ENCODE measurements at places on chromosomes 6 and 20.

GRCh38 chr6:167988154-167988495, 9.3 kb upstream of the KIF25 start:
- no peak for DNase-seq

DNA sequence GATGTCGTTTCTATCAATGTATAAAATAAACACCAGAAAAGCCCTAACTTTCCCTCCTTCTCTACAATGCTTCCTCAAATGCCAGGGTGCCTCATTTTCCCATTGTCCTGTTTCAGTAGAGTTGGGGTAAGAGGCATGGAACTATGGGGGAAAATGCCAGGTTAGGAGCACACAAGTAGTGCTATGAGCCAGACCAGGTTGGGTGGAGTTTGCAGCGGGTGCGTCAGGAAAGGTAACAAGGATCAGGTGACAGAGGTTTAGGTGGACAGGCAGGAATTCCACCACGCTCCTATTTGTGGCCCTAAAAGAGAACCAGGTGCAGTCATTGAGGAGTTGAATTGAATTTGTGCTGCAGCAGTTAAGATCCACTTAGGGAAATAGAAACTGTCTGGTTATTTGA, 36.5 kb downstream of the SYTL3 start:
- no peak for DNase-seq

GRCh38 chr6:127514773-127515227, 4.3 kb downstream of the MTCL3 start:
- DNase-seq = no peak

- DNase-seq = no peak
Observed at GRCh38 chr20:7308163-7308562, 540.7 kb downstream of the BMP2 start.

DNA sequence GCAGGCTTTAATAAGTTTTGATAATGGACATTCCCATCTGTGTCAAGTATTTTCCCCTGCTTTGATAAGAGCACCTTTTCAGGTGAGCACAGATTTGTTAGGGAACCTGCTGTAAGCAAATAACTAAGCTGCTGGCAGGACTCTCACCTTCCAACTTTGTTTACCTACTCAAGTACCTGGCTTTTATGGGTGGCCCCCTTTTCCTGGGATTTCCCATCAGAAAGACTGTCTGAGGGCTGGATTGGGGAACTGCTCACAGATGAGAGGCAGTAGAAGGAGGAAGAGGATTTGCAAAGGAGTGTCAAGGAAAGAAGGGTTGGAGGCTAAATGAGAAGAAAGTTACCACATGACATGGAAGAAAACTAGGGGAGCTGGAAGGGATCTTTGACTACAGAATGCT, 210.1 kb upstream of the RIMS1 start:
- no peak for DNase-seq

DNA sequence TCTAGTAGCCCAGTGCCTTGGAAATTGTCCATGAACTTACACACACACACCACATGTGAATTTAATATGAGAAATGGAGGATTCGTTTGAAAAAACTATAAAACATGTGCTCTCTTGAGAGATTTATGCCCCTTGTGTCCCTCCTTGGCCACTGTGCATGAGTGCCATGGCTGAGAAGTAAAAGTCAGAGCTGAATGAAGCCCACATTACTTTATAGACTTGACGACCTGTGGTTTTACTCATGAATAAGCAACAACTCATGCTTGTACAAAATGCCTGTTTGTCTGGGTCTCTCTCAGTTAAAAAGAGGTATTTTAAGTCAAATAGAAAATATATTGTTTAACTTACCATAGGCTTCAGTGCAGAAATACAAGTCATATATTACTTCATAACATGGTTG, 102.7 kb downstream of the KCNQ5 start:
- DNase-seq = no peak

DNA sequence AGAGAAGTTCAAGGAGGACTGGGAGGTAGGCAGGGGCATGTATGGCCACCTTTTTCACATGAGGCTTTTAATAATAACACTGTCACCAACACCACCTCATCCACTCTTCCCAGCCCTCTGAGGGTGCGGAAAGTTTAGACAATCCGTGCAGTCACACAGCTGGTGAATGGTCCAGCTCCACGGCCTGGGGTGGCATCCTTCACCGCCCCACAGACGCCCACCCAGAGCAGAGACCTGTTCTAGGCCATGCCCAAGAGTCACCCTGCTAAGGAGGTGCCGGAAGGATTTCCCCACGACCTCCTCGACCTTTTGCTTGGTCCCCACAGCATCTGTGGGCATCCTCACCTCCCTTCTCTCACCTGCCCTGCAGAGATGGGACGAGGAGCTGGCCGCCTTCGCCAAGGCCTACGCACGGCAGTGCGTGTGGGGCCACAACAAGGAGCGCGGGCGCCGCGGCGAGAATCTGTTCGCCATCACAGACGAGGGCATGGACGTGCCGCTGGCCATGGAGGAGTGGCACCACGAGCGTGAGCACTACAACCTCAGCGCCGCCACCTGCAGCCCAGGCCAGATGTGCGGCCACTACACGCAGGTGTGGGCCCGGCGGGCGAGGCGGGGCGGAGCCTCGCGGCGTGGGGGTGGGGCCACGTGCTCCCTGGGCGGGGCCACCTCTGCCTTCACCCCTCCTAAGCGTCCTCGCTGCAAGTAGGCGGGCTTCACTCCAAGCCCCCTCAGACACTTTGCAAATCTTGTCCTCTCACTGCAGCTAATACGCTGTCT, 4.4 kb downstream of the PI16 start:
- DNase-seq = no peak

- no peak for DNase-seq
Observed at GRCh38 chr20:38136421-38137245, 28.4 kb downstream of the TGM2 start.

DNA sequence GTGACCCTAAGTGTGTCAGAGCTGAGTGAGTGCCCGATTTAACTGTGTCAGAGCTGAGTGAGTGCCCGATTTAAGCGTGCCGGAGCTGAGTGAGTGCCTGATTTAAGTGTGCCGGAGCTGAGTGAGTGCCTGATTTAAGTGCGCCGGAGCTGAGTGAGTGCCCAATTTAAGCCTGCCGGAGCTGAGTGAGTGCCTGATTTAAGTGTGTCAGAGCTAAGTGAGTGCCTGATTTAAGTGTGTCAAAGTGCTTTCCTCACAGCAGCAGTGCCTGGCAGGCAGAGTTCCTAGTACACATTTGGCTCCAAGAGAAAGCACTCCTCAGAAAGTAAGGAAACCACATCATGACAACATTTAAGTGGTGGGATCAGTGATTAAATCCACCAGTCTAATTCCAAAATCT, 13.2 kb downstream of the SERAC1 start:
- no peak for DNase-seq

- DNase-seq = no peak
Observed at GRCh38 chr6:169145496-169145895, 108.2 kb downstream of the THBS2 start.

DNA sequence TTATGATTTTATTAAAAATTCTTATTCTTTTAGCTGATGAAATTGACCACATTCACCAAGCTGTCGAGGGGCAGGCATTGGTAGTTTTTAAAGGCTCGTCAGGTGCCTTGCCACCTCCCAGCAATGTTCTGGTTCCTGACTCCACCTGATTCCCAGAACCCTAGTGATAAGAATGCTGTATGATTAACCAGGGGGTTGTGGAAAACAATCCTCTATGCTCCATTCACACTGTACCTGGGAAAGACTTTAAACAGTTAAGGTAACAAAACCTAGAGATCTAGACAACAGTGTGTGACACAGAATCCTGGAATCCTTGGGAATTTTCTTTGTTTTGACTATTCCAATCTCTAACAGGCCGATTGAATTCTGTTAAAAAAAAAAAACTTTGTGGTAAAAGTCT, 165.7 kb upstream of the OLIG3 start:
- DNase-seq = no peak

- no peak for DNase-seq
Observed at GRCh38 chr6:123869334-123869733, 65.7 kb downstream of the NKAIN2 start.

GRCh38 chr20:58623579-58624473, 27.3 kb upstream of the STX16 start:
- no peak for DNase-seq

- DNase-seq = no peak
Observed at GRCh38 chr6:155595284-155595683, 139.6 kb upstream of the NOX3 start.

DNA sequence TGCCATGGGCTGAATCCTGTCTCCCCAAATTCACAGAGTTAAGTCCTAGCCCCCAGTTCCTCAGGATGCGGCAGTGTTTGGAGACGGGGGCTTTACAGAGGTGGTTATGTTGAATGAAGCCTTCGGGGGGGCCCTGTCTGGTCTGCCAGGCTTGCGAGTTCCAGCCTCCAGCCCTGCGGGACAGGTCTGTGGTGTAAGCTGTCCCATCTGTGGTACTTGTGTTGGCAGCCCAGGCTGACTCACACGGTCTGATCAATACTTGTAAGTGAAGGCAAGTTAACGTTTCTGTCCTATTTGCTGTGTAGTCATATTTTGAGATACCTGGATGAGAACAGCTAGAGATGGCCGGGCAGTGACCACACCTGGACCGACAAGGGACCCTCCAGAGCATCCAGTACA, 51.8 kb upstream of the GPR31 start:
- no peak for DNase-seq

GRCh38 chr6:26194816-26195375, 107.7 kb downstream of the HFE start:
- DNase-seq = no peak

DNA sequence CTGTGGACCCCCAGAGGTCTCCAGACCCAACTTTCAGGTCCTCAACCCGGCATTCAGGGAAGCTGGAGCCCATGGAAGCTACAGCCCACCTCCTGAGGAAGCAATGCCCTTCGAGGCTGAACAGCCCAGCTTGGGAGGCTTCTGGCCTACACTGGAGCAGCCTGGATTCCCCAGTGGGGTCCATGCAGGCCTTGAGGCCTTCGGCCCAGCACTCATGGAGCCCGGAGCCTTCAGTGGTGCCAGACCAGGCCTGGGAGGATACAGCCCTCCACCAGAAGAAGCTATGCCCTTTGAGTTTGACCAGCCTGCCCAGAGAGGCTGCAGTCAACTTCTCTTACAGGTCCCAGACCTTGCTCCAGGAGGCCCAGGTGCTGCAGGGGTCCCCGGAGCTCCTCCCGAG, 950 bp downstream of the GNAS start:
- no peak for DNase-seq

GRCh38 chr6:158460602-158461169, 99.2 kb upstream of the TMEM181 start:
- no peak for DNase-seq

GRCh38 chr20:49692941-49693340, 20.7 kb downstream of the B4GALT5 start:
- DNase-seq = no peak

DNA sequence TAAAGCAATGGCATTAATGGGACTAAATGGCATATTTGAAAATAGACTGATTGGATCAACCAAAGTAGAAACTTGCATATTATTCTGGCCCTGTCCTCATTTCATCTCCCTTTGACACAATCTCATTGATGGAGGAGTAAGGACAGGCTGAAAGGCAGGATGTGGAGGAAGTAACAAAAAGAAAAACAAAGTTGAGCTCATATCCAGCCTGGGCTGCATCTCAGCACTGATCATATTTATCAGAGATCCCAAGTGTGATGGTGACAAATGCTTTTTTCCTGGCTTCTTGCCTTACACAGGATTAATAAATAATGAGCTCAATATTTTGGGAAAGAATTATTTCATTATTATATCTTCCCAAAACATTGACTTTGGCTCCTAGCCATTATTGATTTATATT, 622.7 kb downstream of the CD109 start:
- DNase-seq = no peak

DNA sequence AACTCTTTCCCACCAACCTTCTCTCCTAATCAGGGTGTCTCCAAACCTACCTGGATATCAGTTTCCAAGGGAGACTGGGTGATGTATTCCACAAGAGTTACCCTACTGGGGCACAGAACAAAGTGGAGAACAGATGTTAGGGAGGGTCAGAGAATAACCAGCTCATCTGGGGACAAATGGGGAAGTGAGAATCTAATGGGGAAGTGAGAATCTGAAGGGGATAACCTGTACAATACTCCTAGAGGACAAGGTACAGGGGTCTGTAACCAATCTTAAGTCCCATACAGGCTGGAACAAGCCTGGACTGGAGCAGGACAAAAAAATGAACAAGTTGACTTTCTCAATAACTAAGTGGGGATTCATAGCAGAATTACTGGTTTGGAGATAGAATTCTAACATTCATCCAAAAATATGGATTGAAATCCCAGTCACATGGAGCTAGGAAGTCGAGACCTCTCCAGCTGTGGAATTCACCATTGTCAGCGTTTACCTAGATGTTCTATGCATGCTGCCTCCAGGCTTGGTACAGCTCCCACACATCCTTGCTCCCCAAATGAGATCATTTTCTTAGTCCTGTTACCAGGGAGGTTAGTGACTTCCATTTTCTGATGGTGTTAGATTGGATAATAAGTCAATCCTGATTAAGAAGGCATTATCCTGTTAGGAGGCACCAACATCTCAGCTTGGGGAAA, 214.8 kb upstream of the MOCS1 start:
- DNase-seq = no peak

GRCh38 chr6:137680705-137681346, 186.2 kb upstream of the TNFAIP3 start:
- no peak for DNase-seq

DNA sequence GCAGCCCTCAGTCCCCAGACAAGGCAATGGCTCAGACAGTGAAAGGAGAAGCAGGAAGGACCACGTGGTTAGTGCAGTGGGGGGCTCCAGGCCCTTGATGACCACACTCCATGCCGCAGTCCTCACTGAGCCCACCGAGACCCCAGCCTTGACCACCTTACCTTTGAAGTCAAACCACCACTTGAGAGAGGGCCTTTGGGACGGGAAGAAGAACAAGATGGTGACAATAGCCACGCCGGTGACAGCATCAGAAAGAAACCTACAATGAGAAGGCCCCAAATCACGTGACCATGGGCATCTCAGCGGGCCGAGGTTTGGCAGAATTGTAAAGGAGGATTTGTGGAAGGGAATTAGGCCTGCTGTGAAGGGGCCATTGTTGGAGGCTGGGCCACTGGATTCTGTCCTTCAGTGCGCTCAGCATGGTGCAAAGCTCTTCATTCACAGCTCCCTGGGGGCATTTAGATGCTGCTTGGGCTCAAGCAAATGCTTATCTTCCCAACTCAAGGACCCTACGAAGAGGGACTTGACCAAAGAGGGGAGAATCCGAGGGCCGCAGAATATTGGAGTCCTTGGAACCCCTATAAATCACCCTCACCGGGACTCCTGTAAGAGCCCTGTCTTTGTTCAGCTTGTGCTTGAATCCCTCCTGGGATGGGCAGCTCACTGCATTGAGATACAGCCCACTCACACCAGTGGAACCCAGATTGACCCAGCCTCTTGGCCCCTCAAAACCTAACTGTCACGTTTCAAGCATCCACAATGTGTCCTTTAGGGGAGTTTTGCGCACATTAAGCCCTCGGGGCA, 33.2 kb upstream of the OCSTAMP start:
- DNase-seq = no peak
